ENCODE measurements at places on chromosomes 5 and 9.
A peak's percentile ranks its signal among the peaks of the same experiment; 100 is the strongest.

DNA sequence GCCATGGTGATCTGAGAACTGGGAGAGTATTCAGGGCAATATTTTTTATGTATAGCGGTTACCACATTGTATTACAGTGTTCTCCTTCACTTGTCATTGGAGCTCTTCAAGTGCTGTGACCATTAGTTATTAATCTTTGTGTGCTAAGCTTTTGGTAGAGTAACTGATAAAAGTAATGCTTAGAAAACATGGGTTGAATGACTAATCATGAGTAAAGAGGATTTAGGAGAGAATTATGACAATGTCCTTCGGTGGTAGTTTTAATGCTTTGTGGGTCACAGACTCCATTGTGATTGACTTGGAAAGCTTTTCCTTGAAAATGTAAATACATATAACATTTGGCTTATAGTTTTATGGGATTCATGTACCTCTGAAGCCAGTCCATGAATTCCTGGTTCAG, 21.4 kb downstream of the TGFBR1 start:
- no peak for DNase-seq

GRCh38 chr5:2334719-2335118, 416.8 kb downstream of the IRX2 start:
- DNase-seq = no peak

GRCh38 chr5:22277006-22277405, 576.1 kb downstream of the CDH12 start:
- no peak for DNase-seq

DNA sequence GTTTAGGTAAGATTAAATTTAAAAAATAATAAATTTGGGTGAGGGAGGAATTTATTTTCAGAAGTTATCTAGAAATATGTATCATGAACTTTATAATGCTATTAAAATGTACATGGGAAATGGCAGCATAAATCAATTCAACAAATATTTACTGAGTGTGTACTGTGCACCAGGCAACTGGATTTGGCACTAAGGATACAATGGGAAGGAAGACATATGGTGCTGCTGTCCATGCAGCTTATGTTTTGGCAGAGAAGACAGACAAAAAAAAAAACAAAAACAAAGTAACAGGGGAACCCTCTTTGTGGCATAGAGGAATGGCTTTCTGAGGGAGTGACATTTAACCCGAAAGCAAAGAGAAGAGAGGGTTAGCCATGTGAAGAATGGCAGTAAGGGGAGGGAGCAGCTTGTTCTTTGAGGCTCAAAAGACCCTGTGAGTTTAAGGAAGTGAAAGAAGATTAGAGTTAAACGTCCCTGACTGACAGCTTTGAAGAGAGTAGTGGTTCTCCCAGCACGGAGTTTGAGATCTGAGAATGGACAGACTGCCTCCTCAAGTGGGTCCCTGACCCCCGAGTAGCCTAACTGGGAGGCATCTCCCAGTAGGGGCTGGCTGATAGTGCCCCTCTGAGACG, 23.9 kb downstream of the CNTRL start:
- no peak for DNase-seq

DNA sequence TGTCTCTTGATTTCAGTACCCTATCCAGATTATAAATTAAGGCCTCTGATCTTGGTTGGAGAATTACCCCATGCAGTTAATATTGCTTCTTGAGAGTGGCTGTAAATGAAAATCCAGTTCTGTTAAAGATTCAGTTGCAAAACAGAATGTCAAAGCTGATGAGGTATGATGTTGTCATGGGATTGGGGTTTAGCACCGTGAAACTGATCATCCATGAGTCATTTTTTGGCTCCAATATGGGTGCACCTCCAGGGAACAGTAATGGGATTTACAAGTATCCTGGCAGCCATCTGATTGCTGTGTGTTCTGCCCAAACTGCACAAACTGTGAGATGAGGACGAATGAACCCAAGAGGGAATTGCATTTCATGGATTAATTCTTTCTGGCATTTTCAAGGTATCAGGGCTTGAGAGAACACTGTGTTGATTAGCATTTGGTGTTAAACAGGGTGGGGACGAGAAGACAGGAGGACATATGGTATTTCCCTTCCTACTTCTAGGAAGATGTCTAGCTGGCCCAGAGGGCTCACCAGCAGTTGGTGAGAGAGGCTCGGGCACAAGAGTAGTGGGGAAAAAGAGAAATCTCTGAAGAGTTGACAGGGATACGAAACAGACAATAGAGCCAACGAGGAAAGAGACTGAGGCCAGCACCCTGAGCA, 214.7 kb downstream of the GAS1 start:
- DNase-seq = no peak

DNA sequence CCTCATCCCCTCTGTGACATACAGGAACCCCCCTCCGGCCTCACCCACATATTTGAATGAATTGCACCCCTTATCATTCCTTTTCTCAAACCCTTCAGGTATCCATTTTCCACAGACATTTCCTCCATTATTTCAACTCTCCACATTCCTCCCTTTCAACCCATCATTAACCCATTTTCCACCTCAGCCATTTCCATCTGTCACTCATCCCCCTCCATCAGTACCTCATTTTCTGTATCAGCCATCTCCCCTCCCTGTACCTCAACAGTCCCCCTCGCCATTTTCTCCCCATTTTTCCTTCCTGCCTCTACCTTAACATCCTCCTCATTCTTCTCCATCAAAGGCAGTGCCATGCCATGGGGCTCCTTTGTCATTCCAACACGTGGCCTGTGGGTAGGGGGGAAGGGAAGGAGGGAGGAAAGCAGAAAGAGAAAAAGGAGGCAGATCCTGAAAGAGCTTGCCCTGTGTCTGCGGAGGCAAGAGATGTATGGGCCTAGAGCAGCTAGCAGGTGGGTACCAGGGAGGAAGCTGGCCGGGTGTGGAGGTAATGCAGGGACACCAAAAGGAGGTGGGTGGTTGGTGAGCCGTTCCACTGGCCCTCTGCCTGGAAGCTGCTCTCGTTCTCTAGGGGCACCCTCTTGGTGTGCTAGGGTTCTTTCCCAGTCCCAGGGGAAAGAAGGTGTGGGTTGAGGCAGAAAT, 1.5 kb downstream of the DNAJB5 start:
- no peak for DNase-seq

- no peak for DNase-seq
These were observed 880 bp upstream of the GFPT2 start for GRCh38 chr5:180353980-180354452.

GRCh38 chr5:139745132-139745799, 50.3 kb upstream of the PSD2 start:
- no peak for DNase-seq

DNA sequence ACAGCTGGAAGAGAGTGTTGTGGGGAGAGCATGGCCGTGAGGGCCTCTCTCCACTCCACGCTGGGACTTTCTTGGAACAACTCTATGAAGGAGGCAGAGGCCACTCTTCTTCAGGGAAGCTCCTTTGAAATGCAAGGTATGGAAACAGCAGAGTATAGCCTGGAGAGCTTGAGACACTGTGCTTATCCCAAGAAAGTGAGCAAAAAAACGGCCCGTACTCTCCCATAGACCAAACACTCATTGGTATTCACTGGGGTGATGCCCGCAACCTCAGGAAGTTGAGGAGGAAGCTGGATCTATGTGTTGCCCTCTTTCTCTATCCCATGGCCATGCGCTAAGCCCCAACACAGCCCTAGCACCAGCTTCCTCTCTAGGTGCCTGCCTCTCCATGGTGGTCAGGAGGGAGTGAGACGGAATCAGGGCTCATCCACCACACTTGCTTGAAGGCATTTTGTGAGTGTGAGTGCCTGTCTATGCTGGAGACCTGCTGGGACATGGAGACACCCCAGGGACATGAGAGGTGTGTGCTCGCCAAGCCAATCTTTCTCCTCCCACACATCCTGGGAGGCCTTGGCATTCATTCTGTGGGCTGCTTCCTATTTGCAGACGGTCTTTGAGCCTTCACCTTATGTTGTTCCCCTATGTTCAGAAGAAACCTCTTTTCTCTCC, 616.6 kb downstream of the IRX1 start:
- no peak for DNase-seq

GRCh38 chr5:6772886-6773285, 59.7 kb downstream of the TENT4A start:
- no peak for DNase-seq

GRCh38 chr9:85742597-85742936, 813 bp upstream of the AGTPBP1 start:
- no peak for DNase-seq

- DNase-seq = peak; percentile 8
These were observed 97.4 kb upstream of the RAPGEF1 start for GRCh38 chr9:131837316-131837715.

GRCh38 chr9:77697238-77697984, 49.3 kb upstream of the GNA14 start:
- DNase-seq = no peak

GRCh38 chr5:94893412-94894135, 275.1 kb downstream of the SLF1 start:
- DNase-seq = peak; percentile 28

- DNase-seq = no peak
These were observed 41.3 kb upstream of the ZSWIM6 start for GRCh38 chr5:61290791-61291210.

- DNase-seq = no peak
These were observed 1.6 kb downstream of the ARSI start for GRCh38 chr5:150301170-150301505.

- peak; percentile 70 for DNase-seq
These were observed 1.0 kb downstream of the CSNK1A1 start for GRCh38 chr5:149550268-149550583.

DNA sequence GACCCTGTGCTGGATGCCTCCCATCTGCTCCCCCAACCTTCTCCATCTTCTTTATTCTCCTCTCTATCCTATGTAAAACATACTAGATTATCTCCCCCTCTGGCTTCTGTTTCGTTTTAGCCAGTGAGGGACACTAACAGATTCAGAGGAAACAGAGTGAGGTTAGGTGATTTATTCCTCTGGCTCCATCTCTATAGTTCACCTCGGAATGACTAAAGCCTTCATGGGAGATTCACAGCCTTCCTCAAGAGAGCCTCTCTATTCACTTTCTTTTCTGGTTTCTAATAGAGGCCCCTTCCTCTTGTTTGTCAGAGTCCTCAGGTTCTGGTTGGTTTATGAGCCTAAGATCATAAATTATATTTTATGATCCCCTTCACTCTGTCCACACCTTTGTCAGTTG, 633.1 kb upstream of the TYRP1 start:
- no peak for DNase-seq

- DNase-seq = no peak
These were observed 165.6 kb downstream of the RFX3 start for GRCh38 chr9:3360245-3360644.

GRCh38 chr5:40734986-40735385, 20.8 kb downstream of the TTC33 start:
- DNase-seq = no peak

DNA sequence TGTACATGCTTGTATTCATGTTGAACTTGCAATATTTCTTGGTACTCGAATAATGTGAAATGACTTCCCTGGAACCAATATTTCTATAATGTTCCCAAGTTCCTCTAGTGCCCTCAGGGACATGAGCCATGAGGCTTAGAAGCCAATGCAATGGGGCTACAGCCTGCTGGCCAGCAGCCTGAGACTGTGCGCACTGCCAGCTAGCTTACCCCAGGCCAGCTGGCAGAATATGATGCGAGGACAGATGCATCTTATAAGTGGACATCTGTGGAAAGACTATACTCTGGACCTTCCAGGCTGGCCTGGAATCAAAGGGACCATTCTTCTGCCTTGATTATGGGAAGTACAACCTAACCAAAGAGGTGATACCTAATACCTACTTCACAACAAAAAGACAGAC, 1862.0 kb upstream of the ACO1 start:
- no peak for DNase-seq

GRCh38 chr5:158124606-158125316, 265.8 kb upstream of the CLINT1 start:
- DNase-seq = no peak

DNA sequence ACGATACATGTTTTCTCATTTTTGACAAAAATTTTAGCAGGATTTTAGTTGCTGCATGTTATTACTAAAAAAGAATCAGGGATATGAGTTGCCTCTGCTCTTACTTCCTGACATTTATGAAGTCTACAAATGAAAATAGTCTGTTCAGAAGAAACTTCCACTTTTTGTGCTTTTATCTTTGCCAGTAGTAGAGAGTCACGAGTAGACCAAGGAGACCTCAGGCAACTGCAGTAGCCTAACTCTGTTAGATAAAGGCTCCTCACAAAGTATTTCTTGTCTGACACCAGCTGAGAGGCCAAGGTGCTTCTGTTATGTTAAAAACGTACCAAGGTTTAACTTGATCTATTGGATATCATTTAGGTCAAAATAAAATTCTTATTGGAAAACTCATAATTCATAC, 333.9 kb downstream of the NR2F1-AS1 start:
- peak; percentile 92 for DNase-seq

DNA sequence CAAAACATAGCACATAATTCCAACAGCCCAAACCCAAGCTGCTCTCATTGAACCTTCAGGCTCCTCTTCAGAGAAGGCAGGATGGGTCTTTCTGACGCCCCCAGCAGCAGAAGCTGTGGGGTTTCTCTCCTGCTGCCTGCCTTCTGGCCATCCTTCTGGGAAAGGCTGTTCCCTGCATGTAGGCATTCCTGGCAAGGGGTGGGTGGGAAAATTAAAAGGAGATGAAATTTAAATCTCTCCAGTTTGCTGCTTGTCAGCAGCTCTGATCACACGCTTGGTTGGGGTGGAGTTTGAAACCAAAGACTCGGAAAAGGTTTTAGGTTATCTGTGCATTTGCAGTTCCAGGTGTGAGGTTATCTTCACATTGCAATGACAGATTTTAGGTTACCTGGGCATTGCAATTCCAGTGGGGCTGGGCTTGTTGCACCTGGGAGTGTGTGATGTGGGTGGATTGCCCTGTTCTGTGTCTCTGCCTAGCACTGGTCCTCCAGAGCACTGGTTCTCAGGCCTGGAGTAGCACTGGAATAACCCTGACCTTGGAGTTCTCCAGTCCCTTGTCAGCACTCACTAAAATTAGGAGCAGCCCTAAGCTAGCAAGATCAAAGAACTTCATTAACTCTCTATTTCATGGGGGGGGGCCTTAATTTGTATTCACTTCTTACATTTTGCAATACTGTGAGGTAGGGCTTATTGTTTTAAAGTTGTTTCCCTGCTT, 109.7 kb downstream of the PDZD2 start:
- DNase-seq = no peak

DNA sequence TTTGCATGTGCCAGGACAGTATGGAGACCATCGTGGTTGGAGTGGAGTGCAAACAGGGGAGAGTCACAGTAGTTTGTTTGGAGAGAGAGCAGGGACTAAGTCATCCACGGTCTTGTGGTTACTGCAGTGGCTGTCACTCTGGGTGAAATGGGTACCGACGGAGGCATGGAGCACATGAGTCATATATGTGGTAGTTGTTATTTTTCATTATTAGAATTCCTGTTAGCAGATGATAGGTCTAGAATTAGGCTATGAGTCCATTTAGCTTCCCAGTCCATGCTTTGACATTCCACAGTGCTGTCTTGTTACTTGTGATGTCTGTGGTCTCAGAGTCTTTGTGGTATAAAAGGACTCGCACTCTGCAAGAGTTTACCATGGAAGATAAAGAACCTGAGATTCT, 303.9 kb downstream of the DMRT2 start:
- no peak for DNase-seq

GRCh38 chr9:134743853-134744252, 102.2 kb downstream of the COL5A1 start:
- DNase-seq = no peak

All from OCI-M1 (cell line).